ENCODE measurements at places on chromosomes 11 and 22.
A peak's percentile ranks its signal among the peaks of the same experiment; 100 is the strongest.

DNA sequence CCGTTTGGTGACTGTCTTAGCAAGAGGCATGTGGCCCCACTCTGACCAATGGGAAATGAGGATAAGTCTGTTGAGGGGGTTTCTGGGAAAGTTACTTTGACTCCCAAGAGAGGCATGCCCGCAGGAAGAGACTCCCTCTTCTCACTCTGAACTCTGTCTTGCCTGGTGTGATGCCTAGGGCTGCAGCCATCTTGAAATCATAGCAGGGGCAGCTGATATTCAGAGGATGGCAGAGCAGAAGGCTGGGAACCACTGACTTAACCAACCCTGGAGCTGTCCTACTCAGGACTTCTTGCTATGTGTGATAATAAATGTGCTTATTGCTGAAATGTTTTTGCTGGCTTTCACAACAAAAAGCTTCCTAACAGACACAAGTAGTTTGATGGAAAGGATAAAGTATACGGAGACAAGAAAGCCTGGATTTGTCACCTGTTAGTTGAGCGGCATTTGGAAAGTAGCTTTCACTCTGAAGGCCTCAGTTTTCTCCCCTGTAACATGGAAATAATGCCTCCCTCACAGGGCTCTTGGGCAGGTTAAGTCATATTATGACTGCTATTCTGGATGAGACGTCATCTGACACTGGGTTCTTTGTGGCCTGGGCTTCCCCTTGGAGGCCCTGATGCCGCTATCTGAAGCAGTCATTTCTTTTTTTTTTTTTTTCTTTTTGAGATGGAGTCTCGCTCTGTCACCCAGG lies 128.5 kb downstream of the CEP164 start:
- DNase-seq: no peak

DNA sequence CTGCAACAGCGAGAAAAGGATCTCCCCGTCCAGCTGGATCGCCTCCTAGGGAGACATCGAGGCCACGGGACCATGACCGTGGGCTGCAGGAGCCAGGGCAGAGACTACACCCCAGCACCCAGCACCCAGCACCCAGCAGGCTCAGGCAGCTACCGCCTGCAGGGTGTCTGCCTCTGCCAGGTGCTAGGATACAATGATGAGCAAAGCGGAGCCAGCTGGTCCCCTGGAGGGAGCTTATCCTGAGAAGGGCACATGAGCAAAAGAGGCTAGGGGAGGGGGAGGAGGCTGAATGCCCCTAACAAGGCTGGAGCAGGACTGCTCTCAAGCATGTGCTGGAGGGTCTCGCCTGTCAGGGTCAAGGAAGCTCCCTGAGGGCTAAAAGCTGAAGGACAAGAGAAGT lies 4.8 kb upstream of the CASTOR1 start:
- no peak for DNase-seq

DNA sequence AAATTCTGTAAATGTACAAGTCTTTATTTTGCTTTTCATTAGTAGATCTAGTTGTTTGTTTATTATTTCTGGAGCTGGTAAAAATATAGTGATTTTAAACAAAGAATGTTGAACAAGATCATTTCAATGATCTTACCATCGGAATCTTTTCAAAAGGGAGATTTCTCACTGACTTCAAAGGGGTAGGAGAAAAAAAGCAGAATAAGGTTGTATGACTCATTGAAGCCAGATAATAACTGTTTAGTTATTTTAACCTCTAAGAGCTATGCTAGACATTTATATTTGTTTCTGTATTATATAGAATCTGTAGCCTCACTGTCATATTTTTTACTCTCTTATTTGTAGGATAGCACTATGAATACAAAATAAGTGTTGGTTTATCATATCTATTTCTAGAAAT lies 8.1 kb upstream of the PDE3B start:
- DNase-seq: no peak

GRCh38 chr11:2912498-2912897 lies 16.7 kb downstream of the PHLDA2 start:
- DNase-seq: no peak

GRCh38 chr11:44496391-44496790 lies 69.1 kb upstream of the CD82 start:
- DNase-seq: no peak

- DNase-seq: no peak
Observed at GRCh38 chr11:30522536-30523243, 63.5 kb downstream of the MPPED2 start.

DNA sequence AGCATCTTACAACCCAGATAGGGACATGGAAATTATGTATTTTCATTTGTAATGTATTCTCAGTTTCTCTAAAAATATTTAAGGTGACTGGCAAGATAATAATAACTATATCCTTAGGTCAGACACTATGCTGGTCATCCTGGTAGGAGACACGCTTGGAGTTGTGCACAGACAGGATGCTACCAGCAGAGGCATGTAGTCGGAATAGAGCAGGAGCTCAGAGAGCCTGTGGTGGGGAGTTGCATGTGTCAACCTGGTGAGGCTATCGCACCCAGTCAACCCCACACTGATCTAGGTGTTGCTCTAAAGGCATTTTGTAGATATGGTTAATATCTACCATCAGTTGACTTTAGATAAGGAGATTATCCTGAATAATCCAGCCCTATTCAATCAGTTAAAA lies 318.5 kb downstream of the MIAT start:
- no peak for DNase-seq

DNA sequence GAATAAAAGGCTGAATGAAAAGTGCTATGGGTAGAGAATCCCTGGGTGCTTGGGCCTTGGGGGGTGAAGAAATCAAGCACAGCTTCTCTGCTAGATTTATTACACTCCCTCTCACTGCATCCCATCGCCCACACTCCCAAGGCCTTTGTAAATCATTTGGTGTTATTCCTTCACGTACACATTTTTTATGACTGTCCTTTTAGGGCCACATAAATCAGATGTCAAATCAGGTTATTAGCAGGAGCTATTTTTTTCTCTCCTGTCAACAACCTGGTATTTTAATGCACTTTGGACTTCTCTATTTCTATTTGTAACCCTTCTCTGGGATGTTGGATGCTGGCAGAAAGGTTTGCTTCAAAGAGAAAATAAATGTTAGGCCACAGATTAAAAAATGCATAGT lies 408.8 kb downstream of the INSC start:
- peak; percentile 6 for DNase-seq

DNA sequence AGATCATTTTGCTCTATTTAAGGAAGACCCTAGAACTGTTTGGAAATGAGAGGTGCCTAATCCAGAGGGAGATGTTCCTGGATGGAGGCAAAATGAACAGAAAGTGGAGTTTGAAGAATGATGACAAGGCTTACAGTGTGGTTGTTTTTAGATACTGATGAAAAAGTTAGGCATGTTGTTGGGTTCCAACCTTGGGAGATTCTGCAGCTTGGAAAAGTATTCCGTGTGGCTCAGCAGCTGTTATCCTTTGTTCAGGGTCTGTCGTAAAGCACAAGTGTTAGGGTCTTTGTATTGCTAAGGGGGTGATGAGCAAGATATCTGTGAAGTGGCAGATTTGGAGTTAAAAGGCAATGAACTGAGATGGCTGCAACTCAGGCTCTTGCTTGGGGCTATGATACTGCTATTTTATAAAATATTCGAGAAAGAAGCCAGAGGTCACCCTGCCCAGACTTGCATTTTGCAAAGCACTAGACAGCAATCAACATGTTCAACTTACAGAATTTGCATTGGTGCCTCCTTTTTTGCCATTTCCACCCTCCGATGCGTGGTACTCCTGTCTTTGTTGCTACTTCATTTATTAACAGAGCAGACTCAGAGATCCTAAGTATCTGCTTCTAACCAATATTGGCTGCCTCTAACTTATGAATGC lies 45.3 kb upstream of the POGLUT3 start:
- DNase-seq: no peak

DNA sequence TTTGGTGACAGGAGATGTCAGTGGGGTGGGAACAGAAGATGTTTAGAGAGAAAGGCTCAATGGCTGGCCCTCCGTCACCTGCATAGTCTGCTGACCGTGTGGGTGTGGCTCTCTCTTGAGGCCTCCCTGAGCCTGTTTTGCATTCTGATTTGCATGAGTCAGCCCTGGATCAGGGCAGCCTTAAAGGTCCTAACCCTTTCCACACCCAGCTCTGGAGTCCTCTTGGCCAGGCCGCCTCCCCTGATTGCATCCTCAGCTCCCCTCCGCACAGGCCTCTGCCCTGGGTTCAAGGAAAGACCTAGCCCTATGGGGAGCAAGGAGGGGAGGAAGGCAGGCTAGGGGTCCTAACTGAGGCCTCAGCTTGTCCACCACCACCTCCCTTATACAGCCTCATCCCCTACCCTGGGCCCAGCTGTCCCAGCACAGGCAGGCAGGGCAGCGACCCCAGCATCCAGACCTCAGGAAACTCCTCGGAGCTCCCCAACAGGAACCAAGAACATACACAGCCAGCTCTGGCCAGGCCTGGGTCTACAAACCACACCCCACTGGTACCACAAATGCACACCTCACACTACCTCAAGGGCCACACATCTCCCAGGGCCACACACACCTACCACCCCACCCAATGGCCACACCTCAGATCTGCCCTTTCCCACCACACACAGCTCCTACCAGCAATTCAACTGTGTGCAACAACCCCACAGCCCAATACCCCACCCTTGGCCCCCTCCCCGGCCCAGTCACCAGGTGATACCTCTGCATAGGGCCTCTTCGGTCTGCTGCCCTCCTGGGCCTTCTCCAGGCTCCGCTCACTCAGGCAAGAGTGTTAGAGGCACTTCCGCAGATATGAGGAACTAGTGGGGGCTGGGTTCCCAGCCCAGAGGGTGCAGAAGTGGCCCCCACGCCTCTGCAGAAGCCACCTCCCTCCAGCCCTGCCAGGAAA lies 13.7 kb downstream of the ARAP1 start:
- DNase-seq: no peak

DNA sequence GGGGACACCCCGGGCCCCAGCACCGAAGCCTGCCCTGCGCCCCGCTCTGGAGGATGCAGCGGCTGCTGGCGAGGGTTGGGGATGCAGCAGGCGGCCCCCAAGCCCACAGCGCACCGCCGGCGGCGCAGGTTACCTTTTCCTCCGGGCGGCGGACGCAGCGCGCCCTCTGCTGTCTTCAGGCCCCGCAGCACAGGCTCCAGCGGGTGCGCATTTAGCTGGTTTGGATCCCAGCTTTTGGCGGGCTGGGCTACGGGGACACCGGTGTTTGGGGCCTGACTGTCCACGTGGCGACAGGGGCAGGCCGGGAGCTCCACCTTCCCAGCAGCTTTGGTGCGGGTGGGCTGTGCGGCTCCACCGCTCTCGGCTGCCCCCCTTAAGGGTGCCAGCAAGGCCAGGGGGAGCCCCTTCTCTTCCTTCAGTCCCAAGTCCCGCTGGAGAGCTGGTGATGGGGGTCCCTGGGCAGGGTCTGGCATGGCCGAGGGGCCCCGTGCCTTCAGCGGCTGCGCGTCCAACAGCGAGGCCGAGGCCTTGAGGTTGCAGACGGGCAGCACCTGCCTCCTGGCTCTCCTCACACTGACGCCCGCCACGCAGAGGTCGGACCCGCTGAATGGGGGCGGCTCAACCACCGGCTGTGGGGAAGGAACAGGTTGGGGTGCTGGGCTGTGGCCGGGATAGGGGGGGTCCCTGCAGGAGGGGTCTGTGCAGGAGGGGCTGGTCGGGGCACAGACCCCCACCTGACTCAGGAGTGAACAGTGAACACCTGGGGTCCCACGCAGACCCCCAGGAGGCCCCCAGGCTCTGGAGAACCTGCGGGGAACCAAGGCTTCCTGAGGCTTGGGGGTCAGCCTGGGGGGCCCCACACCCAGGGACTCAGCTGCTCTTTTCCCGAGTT lies 18.0 kb upstream of the IL17REL start:
- no peak for DNase-seq

DNA sequence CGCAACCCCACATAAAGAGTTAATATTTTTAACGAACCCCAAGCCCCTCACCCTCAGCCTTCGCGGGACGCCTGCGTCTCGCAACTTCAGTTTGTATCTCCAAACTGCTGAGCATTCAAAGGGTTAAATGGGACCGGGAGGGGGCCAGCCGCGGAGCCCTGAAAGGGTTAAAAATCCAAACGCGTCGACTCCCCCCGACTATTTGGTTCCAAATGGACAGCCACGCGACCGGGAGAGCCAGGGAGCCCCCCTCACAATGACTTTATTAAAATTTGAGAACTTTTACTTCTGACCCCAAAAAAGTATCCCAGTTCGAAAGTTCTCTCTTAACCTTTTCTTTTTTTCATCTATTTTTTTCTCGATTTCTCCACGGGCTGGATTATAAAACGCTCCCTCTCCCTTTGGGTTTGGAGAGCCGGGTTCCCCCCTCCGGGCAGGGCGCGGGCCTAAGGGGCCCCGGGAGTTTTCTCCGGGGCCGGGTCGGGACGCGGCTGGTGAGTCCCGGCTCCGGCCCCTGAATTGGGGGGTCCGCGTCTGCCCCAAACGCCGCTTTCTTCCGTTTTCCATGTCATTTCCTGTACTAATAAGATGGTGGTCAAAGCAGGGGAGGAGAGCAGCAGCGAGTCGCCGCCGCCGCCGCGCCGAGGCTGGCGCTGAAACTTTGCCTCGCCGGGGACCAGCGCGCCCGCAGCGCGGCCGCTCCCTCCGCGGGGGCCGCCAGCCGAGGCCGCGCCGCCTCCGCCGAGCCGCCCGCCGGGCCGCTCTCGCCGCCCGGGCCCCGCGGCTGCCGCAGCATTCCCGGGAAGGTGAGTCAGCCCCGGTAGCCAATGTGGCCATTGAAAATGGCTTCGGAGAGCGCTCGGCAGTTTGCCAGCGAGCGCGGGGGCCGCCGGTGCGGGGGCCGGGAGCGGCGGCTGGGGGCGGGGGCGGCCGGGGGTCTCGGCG lies at the start of gene PRDM11:
PRDM11 (plus strand) TSS at position 568 of the 945 bp plus-strand sequence. CDS start 35,128 bp downstream, outside the sequence.
- no peak for DNase-seq

DNA sequence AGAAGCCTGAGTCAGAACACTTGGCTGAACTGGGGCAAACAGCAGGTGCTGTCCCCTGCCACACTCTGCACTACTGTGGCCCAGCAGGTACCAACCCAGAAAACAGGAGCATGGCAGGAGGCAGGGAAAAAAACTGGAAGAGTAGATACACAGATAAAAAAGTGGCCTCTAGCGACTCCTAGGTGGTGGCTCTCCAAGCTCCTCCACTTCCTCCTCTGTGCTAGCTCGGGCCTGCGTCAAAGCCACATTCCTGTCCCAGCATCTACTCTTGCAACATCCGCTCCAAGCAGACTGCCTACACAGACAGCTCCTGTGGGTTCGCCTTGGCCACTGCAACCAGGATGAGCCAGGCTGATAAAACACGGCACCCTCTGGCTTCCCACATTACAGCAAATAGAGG lies 6.9 kb downstream of the OR8B12 start:
- no peak for DNase-seq

- DNase-seq: no peak
Observed at GRCh38 chr22:43304831-43305590, 38.2 kb downstream of the SCUBE1 start.

DNA sequence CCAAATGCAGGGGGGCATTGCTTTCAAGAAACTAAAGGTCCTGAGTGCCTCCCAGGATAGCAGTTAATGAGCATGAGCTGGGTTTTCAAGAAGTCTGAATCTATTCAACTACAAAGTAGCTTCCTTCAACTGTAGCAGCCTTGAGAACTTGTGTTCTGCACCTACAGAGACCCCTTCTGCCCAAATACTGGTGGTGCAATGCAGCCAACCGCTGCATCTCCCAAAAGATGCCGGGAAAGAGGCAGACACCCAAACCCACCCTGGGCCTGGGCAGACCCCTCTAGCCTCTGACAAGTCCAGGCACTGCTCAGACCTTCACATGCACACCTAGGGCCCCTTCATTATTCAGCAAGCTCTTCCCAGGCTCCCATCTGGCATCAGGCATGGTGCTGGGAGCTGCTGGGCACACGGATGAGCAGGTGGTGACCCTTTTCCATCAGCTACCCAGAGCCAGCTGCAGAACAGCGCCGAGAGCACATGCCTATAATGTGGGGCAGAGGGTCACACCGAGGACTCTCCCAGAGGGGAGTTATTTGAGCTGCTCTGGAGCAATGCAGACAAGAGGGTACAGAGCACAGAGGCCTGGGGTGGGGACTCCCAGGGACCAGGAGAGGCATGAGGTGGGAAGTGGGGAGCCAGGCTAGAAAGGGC lies 44.9 kb upstream of the ETS1 start:
- DNase-seq: peak; percentile 35
